Stimulated activated CD8-positive, alpha-beta memory T cell treated with anti-CD3 and anti-CD28 coated beads, Interleukin-7, amount 100 ng/mL, for 1 hour (primary cell): ENCODE measurements at places on chromosomes 7 and 10.

- DNase-seq, result no peak
Observed at GRCh38 chr7:1883031-1883761, 213.1 kb downstream of the ELFN1 start.

DNA sequence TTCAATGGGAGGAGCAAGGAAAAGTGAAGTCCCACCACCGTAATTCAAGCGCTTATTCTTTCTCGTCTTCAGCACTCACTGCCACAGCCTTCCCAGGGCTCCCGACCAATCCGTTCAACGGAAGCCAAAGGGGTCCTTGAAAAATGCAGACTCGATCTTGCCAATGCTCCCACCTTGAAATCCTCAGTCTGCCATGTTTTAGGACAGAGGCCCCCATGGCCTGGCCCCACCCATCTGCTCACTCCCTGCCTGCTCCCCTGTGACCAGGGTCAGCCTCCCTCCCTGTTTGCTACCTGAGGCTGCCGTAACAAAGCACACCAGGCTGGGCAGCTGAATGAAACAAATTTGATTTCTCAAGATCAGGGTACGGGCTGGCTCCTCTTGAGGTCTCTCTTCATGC, 3.0 kb upstream of the DNAAF5 start:
- DNase-seq, result no peak

DNA sequence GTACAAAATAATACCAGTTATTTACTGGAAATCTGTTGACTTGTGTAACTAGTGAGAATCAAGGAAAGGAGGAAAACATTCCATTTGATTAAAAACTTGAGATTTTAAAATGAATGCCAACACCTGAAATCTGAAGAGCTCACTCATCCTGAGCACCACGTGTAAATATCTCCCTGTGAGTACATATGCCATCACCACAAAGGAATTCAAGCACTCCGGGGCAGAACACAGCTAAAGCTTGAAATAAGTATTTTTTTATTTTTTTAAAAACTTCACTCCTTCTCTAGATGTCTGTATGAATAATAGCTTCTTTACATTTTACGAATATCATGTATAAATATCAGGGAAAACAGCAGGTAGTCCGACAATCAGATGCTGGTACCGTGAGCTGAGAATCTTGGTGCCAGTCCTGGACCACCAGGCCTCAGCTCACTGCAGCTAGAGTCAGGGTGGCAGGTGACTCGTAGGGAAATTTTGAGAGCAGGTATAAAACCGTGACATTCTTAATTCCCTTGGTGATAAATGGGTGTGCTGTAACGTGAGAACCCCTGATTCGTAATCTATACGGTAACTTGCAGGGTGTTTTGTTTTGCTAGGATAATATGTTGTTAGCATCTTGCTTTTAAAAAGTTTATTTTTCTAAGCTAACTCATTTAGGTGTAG, 12.7 kb downstream of the LMTK2 start:
- DNase-seq, result no peak

GRCh38 chr10:126398383-126398743, 10.1 kb upstream of the ADAM12 start:
- no peak for DNase-seq

DNA sequence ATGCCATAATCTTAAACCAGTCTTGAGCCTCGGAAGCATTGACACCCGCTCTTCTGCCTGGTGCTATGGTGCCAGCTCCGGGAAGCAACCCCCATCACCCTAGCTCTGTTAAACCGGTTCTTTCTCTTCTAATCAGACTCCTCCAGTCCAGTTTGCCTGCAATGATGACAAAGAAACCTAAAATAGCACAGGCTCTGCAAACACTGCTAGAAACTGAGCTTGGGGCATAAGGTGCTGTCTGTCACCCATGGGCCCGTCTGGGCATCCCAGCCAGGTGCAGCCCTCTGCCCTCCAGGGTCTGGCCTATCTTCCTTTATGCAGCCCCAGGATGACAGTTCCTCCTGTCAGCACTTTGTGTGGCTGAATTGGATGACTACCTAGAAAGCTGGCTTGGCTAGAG, 14.2 kb upstream of the CAMK2G start:
- no peak for DNase-seq
